ENCODE measurements at places on chromosomes 6 and 20.

DNA sequence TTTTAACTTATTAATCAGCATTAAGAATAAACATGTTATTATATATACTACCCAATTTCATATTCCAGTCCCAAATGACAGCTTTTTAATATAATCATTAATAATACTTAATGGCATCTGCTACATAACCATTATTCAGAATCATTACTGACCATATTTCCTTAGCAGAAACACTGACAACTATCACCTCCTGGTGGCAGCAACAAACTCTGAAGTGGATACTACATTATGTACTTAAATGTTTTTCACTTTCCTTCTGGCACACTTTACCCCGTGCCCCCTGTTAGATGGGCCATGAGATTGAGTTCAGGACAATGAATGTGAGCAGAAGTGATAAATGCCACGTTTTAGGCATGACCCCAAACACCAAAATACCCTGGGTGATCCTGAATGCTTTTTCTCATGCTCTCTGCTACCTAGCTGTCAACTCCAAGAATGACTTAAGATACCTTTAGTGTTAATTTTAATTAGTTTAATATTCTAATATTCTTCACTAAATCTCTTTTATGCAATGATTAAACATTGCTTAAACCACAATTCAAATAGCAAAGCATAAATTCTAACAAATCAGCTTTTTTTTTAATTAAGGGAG is 77.1 kb downstream of the LMBRD1 start:
- no peak for DNase-seq

DNA sequence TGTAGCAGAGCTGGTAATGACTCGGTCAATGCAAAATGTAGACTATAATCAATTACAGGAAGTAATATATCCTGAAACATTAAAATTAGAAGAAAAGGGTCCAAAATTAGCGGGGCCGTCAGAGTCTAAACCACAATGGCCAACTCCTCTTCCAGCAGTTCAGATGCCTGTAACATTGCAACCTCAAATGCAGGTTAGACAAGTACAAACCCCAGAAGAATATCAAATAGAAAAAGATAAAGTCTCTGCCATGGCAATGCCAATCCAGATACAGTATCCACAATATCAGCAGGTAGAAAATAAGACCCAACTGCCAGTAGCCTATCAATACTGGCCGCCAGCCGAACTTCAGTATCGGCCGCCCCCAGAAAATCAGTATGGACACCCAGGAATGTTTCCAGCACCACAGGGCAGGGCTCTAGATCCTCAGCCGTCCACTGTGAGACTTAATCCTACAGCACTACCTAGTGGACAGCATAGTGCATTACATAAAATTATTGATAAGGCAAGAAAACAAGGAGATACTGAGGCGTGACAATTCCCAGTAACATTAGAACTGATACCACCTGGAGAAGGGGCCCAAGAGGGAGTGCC is 158.4 kb downstream of the GPX5 start:
- DNase-seq, result no peak

DNA sequence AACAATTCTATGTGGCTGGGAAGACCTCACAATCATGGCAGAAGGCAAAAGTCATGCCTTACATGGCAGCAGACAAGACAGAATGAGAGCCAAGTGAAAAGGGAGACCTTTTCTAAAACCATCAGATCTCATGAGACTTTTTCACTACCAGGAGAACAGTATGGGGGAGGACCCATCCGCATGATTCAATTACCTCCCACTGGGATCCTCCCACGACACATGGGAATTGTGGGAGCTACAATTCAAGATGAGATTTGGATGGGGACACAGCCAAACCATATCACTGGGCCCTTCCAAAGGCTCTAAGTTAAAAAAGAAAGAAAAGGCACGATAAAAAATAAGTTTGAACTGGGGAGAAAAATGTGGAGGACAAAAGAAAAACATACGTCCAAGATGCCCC is 406.9 kb upstream of the CDH4 start:
- DNase-seq, result no peak

DNA sequence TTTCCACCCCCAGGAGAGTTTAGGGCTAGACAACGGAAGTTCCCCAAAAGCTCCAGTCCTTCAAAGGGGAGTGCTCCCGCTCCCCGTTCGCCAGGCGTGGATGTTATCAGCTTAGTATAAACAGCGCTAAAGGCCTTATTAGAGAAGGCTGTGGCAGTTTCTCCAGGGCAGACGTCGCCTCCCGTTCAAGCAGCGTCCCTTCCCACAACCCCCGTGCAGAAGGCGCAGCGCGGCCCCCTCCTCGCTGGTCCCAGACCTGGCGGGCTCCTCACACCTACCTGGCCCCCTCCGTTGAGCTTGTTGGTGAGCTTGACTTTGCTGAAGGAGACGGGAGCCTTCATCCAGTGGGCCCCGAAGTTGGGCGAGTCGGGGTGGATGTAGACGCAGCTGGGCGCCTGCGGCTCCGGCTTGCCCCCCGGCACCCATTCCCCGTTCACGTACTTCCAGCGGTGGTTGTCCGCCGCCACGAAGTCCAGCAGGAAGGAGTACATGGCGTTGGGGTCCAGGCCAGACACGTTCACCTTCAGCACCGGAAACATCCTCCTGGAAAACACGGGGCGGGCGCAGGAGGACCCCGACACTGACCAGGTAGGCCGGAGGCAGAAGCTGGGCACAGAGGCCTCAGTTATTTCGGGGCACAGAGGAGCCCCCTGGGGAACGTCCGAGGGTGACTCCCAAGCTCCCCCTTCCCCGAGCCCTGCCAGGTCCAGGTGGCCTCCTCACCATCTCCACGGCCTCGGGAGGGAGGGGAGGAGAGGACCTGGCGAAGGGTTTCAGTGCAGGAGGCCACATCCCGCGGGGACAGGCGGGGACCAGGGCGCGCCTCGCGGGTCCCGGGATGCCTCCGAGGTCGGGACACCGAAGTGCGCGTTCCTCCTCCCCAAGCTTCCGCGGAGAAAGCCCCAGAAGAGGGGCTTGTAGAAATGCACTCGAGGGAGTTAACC is 1.1 kb downstream of the TBXT start:
- no peak for DNase-seq

- no peak for DNase-seq
Observed at GRCh38 chr20:21719592-21720214, 14.2 kb downstream of the PAX1 start.

GRCh38 chr6:5665667-5666066 is 341.1 kb downstream of the NRN1 start:
- DNase-seq, result no peak

DNA sequence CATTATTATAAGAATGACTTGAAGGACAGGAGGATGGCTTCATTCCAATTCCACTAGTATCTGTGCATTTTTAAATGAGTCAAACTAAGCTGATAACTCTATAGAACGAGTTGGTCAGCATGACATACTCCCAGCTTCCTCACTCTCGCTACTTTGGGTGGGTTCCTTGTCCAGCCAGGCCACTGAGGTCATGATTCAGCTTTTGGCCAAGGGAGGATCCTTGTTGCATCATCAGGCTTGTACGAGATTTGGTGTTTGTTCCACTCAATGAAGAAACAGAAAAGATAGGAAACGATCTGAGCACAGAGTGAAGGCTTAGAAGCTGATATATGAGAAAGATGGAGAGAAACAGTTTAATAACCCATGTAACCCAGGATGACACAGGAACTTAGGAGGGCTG is 19.8 kb downstream of the NEDD9 start:
- DNase-seq, result no peak

GRCh38 chr6:3026791-3027626 is 27.3 kb downstream of the NQO2 start:
- no peak for DNase-seq

GRCh38 chr20:44817143-44817910 is 7.0 kb upstream of the RIMS4 start:
- DNase-seq, result no peak

- DNase-seq, result no peak
Observed at GRCh38 chr6:159831373-159831679, 31.2 kb downstream of the PNLDC1 start.

- no peak for DNase-seq
Observed at GRCh38 chr6:121838842-121839241, 403.4 kb downstream of the GJA1 start.
